Forelimb muscle (tissue), 1 donor: ENCODE measurements at places on chromosomes 16 and 17. TPM values are rescaled to one million over a fixed set of nuclear protein-coding genes. Genes with fewer than 3 reads are reported as not detected.

CDH11 gene
- 43.2 TPM for polyA plus RNA-seq

SLC22A31 gene
- 3.9 TPM for polyA plus RNA-seq

ZP2 gene
- polyA plus RNA-seq: 0.14 TPM

STAC2 gene
- 0.25 TPM for polyA plus RNA-seq

KANSL1 gene
- 38.7 TPM for polyA plus RNA-seq

ANKFN1 gene
- polyA plus RNA-seq: 2.8 TPM

HOXB13 gene
- not detected for polyA plus RNA-seq

EFCAB5 gene
- 0.85 TPM for polyA plus RNA-seq

KCNJ2 gene
- 4.7 TPM for polyA plus RNA-seq

CES3 gene
- 0.40 TPM for polyA plus RNA-seq

SBK1 gene
- polyA plus RNA-seq: 21.8 TPM

GFAP gene
- polyA plus RNA-seq: 0.38 TPM

LHX1 gene
- not detected for polyA plus RNA-seq

MYL11 gene
- polyA plus RNA-seq: 9,236 TPM
